Activated CD4-positive, CD25-positive, alpha-beta regulatory T cell treated with anti-CD3 and anti-CD28 coated beads, Interleukin-2, amount 50 U/mL, for 72 hours (primary cell): ENCODE measurements at places on chromosomes 1 and 21.

GRCh38 chr1:208910161-208910560 is 666.0 kb upstream of the PLXNA2 start:
- DNase-seq = no peak

GRCh38 chr1:15080328-15081007 is 73.1 kb upstream of the TMEM51 start:
- DNase-seq = no peak

- no peak for DNase-seq
These were observed 100.3 kb downstream of the UCHL5 start for GRCh38 chr1:192958871-192959270.

DNA sequence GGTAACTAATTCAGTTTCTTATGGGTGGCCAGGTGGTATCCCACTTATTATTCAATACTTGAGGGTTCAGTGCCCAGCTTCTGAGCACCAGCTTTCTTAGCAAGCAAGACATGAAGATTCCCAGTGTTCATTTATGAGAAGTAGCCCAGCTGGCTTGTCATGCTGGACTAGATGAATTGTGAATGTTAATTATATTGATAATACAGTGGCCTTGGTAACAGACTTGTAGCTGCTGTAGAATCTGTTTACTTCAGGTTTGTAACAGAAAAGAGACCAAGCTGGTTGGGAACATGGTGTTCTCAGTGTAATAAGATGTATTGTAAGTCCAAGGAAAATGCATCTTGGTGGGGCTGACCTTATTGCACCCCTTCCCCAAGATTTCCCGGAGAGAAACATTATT is 10.1 kb downstream of the AHCYL1 start:
- no peak for DNase-seq

- DNase-seq = no peak
These were observed at the start of gene G0S2 for GRCh38 chr1:209674957-209675564. G0S2 (plus strand) TSS chr1:209675412; CDS start chr1:209675685, 273 bp downstream.

DNA sequence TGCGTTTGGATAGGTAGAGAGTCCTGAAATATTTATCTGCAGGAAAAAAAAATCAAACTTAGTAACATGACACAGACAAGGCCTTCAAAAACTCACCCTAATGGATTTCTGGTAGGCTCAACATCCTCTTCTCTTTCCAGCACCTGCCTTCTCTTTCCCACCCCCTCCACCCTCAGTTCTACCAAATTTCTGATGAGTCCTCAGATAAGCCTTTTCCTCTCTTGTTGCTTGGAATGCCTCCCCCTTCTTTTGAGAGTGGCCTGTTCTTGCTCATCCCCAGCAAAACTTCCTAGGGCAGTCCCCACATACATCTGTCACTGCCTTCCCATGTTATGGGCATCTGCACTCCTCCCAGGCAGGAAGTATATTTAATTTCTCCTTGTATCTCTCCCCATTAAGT is 7.6 kb upstream of the LBR start:
- no peak for DNase-seq

DNA sequence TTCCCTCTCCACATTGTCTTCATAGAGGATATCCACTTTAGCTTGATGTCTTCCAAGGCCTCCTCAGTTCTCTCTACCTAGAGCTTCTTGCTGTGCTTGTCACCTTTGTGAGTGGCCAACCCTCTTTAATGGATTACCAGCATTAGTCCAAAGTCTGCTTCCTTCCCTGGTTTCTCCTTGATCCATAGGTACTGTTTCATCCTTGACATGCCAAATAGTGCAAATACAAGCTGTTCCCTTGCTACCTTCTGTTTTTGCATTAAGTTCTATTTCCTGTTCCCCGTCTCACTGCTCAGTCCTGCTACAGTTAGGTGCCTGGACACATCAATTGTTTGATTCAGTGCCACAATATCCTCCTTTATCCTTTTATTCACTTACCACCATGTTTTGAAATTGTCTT is 19.2 kb downstream of the MAST2 start:
- DNase-seq = no peak

- no peak for DNase-seq
These were observed 68.4 kb upstream of the EDEM3 start for GRCh38 chr1:184823080-184823479.

- no peak for DNase-seq
These were observed 259.1 kb downstream of the CACNA1E start for GRCh38 chr1:181742426-181742825.

GRCh38 chr1:13869172-13869797 is 169.3 kb downstream of the PRDM2 start:
- DNase-seq = no peak

DNA sequence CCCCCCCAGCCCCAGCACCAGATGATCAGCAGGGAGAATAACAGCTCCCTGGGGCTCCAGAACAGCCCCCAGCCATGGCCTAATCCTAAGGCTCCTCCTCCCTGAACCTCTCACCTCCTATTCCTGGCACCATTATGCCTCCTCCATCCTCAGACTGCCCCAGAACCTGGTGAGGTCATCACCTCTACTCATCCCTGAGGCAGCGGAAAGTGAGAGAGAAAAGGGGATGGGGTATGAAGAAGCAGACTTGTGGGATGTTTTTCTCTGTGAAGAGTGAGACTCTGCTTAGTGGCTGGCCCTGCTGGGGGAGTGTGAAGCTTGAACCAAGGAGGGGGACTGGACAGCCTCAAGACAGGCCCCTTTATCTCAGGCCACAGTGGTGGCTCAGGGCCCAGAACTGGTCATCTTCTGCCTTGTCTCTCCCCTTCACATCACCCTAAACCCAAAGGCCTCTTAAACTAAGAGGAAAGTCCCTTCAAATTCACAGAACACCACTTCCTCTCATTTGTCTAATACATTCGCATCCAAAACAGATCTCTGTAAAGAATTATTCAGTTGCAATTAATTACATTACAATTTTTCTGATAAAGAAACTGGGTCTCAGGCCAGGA is 2.2 kb upstream of the PPM1J start:
- no peak for DNase-seq
